Osteocyte (in vitro differentiated cells): ENCODE measurements at places on chromosomes 4 and X.
A peak's percentile ranks its signal among the peaks of the same experiment; 100 is the strongest.

DNA sequence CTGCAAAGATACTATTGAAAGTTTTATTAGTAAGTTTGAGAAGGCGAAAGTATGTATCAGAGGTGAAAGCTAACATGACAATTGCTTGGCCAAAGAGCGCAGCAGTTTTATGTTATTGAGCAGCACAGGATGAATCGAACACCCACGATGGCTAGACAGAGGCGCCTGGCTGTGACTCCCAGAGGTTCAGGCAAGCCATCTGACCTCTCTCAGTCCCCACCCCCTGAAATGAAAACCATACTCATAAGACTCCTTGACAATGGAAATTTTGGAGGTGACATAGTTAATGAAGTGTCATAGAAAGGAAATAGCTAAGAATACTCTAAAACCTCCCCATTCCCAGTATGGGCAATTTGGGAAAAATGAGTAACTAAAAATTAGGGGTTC is 70.6 kb downstream of the MGST2 start:
- no peaks in the 10 kb centered on the region for H3K36me3 ChIP-seq
- no peaks in the 10 kb centered on the region for H3K27me3 ChIP-seq
- peak overlapping the region; percentile 40 for H3K4me3 ChIP-seq
- peaks cover 16% of the 10 kb centered on the region for H3K4me1 ChIP-seq
- DNase-seq: no peak

DNA sequence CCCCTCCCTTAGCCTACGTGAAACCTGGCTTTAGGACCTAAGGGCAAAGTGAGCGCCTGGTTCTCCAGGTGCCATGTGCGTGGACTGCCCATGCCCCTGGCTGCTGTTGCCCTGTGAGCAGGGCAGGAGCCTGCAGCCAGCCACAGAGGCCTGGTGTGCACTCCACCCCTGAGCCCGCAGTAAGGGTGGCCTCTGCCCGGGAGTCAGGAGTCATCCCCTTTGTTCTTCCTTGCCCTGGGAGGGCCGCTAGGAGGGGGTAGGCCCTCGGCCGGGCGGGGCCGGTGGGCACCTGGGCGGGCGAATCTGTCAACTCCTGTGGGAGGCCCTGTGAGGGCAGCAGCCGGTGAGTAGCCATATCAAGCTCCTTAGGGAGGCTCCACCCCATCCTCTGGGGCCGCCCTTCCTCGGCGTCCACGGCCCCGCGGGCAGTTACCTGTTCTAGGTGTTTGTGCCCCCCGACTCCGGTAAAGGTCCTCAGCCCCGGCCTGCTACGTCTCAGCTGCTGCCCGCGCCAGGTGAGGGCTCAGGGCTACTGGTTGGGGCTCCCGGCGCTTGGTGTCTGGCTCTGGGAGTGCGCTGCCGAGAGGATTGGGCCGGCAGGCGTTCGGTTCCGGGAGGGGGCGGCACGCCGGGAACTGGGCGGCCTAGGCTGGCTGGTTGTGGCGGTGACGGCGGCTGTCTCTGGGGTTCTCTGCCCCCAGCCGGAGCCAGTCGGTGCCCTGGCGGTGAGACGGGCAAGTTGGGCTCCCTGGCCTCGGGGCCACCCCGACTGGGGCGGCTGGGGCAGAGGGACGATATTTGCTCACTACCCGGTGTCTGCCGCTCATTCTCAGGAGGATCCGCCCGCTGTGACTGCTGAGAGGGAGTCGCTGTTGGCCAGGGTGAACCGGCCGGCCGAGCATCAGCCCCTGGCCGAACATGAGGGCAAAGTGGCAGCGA is 1060.2 kb downstream of the TECRL start:
- no peaks in the 10 kb centered on the region for H3K4me1 ChIP-seq
- H3K27me3 ChIP-seq: peaks cover 8% of the 10 kb centered on the region
- peak; percentile 84 for DNase-seq
- no peak overlapping the region for H3K27ac ChIP-seq
- H3K36me3 ChIP-seq: no peaks in the 10 kb centered on the region
- no peak overlapping the region for H3K4me3 ChIP-seq

DNA sequence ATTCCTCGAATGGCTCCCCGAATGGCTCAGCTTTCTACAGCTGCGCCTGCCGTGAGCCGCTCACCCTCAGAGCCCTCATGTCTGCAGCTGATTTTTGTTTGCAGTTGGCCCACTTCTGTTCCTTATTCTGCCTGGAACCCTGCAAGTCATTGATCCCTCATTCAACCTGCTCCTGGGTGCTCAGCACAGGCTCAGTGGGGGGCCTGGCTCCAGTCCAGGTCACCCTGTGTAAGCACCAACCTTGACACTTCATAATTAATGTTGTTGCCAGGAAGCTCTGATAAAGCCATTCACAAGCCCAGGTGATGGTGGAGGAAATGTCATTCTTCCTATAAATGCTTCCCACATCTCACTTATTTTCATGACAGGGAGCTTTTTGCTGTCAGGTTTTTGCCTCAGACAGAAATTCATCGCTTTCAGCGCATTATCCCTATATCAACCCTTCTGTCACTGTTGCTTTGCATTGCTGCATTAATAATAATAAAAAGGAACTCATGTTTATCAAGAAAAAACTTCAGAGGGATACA is 85.7 kb downstream of the F11 start:
- H3K4me3 ChIP-seq: no peak overlapping the region
- no peak for DNase-seq
- H3K36me3 ChIP-seq: no peaks in the 10 kb centered on the region
- no peaks in the 10 kb centered on the region for H3K4me1 ChIP-seq
- H3K27ac ChIP-seq: no peak overlapping the region

- no peak overlapping the region for H3K4me3 ChIP-seq
- no peaks in the 10 kb centered on the region for H3K27me3 ChIP-seq
- no peaks in the 10 kb centered on the region for H3K36me3 ChIP-seq
- DNase-seq: no peak
- peaks cover 8% of the 10 kb centered on the region for H3K4me1 ChIP-seq
These were observed 276.4 kb downstream of the PDGFC start for GRCh38 chr4:156695163-156695562.

DNA sequence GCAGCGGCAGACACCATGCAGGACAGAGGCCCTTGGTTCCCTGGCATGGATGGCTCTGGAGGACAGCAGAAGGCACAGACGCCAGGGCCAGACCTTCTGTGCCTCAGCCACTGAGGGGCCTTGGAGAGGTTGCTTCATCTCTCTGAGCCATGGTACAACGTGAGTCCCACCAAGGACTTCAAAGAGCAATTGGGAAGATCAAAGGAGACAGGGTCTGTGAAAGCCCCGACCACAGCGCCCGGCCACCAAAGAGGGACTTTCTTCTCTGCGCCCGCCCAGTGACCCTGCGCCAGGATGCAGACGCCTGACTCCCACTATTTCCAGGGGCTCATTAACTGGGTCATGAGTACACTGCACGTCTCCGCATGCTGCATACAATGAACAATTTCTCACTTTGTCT is 174.0 kb downstream of the AFAP1 start:
- no peak for DNase-seq
- H3K36me3 ChIP-seq: peaks cover 39% of the 10 kb centered on the region
- H3K27ac ChIP-seq: no peak overlapping the region
- peaks cover 4% of the 10 kb centered on the region for H3K4me1 ChIP-seq
- H3K4me3 ChIP-seq: no peak overlapping the region

DNA sequence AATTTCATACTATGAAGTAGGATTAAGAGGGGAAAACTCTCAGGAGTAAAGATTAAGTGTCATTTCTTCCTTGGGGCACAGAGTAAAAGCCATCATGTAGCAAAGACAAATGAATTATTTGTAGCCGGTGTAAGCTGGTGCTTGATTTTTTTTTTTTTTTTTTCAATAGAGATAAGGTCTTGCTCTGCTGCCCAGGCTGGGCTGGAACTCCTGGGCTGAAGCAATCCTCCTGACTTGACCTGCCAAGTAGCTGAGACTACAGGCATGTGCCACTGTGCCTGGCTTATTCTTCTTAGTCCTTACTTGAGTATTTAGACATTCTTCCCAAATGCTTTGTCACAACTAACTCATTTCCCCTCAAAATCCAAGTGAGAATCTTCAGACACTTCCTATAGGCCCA is 125.7 kb downstream of the STOX2 start:
- no peak overlapping the region for H3K4me3 ChIP-seq
- no peaks in the 10 kb centered on the region for H3K36me3 ChIP-seq
- H3K4me1 ChIP-seq: no peaks in the 10 kb centered on the region
- no peak for DNase-seq
- H3K27me3 ChIP-seq: no peaks in the 10 kb centered on the region
